ENCODE measurements at places on chromosomes 2 and 18.
A peak's percentile ranks its signal among the peaks of the same experiment; 100 is the strongest.

DNA sequence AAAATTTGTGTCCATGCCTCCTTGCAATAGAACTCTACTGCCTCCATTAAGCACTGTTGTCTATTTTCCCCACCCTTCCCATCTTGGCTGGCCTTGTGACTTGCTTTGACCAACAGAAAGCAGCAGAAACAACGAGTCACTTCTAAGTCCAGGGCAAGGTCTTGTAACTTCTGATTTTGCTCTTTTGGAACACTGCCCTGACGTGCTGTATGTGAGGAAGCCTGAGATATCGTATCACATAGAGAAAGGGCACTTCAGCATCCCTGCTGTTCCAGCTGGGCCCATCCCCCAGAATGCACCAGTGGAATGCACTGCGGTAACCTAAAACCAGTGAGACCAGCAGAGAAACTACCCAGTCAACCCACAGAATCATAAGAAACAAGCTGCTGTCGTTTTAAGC lies 28.1 kb downstream of the NCKAP1 start:
- no peak for DNase-seq

DNA sequence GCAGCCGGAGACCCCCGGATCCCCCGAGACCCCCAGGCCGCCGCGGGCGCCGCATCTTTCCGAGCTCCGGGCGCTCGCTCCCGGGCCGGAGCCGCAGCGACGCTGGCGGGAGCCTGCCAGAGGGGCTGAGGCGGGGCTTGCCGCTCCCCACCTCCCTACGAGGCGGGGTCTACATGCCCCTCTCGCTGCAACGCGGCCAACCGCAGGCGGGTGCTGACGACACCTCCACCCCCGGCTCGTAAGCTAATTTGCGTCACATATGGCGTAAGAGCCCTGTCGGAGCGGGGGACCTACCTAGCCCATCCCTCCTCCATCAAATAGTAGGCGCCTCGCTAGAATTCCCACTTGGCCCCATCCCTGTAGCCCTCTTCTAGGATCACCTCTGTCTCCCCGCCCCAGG lies at the start of gene PTPRN:
PTPRN (minus strand) TSS at position 124 of the 400 bp plus-strand sequence; CDS start at position 55, 69 bp downstream.
- no peak for DNase-seq

GRCh38 chr18:57998461-57998860 lies 45.6 kb upstream of the NEDD4L start:
- no peak for DNase-seq

DNA sequence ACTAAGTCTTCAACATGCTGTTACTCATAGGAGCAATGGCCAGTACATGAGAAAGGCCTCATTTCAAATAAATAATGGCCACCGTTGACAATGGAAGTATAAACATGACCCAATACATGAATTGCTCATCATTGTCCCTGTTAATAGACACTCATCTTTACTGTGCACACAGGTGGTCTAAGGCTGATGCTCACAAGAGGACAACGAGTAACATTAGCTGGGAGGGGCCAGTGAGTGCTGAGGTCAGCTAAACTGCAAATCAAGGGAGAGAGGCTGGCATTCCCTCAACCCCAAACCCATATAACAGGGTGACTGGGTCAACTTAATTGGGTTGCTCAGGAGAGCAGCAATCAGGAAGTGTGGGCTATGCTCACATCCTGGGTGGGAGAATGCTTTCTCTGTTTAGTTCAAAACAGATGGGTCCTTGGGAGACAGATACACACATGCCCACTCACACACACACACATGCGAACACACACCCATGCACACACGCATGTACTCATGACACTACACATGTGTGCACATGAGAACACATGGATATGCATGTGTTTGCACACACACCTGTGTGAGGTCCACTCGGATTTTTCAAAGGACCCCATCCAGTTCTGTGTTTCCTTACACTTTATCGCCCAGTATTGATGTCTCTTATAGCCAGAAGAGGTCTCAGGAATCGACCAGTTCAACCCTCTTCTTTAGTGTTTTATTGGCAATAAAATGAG lies 172.0 kb downstream of the INHBB start:
- DNase-seq: no peak

- DNase-seq: no peak
Measured at GRCh38 chr18:35635170-35635569, 53.6 kb downstream of the GALNT1 start.

- DNase-seq: peak; percentile 25
Measured at GRCh38 chr2:37809525-37809924, 115.6 kb upstream of the RMDN2 start.

DNA sequence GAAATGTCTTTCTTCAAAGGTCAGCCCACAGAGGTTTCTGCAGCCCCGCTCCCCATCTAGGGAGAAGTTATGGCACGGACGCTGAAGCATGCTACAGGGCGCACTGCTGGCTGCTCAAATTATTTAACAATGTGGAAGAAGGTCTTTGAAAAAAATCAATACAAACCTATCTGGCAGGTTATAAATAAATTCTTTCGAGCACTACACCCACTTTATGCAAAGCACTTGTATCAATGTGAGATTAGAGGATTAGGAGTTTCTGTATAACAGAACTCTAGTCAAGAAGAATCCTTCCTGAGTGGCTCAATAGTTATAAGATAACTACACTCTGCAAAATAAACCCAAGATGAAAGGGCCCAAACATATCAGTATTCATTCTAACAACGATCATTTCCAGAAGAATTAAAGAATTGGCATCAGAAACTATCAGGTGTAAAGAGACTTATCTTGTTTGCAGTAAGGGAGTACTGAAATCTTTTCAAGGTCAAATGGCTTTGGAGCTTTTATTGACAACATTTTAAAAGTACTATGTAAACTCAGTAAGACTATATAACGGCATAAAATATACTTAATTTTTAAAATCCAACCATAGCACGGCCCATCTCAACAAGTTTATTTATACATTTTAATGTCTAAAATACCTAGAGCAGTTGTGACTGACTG lies 103.0 kb upstream of the DNMT3A start:
- no peak for DNase-seq

All from activated CD4-positive, alpha-beta memory T cell treated with anti-CD3 and anti-CD28 coated beads for 36 hours (primary cell).